NCI-H187 (cell line): ENCODE measurements at places on chromosomes 6 and 20.

DNA sequence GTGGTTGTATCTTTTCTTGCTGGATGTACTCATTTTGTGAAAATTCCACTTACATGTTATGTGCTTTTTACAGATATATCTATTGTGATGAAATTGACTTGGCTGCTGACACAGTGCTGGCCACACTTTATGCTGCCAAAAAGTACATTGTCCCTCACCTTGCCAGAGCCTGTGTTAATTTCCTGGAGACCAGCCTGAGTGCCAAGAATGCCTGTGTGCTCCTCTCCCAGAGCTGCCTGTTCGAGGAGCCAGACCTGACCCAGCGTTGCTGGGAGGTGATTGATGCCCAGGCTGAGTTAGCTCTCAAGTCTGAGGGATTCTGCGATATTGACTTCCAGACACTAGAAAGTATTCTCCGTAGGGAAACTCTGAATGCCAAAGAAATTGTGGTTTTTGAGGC lies 4.9 kb downstream of the BTBD3 start:
- no peak for DNase-seq

DNA sequence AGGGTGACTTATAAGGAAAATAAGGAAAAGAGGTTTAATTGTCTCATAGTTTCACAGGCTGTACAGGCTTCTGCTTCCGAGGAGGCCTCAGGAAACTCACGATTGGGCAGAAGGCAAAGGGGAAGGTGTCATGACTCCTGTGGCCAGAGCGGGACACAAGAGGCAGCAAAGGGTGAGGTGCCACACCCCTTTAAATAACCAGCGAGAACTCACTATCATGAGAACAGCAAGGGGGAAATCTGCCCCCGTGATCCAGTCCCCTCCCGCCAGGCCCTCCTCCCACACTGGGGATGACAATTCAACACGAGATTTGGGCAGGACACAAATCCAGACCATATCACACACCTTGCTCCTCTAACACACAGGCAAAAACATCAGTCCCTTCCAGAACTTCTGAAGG lies 254.0 kb downstream of the DLL1 start:
- DNase-seq, result no peak

GRCh38 chr20:25987073-25987927 lies 290.6 kb upstream of the ZNF337 start:
- no peak for DNase-seq

GRCh38 chr20:57768519-57768918 lies 58.7 kb upstream of the PMEPA1 start:
- DNase-seq, result no peak

DNA sequence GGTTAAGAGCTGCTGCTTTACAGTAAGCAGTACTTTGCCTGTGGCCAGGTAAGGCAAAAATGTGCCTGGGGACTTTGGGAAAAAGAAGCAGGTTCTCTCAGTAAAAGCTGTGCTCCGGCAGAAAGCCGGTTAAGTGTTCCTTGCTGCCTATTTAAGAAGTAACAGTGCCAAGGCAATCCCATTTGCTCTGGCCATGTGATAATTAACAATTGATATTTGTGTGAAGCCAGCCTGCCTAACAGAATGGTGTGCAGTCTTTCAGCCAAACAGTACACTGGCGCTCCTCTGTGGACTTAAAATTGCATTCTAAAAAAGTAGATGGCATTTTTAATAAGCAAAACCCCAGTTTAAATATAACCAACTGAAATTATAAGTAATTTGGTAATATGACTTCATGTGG lies 430.3 kb downstream of the PLCB1 start:
- DNase-seq, result no peak

DNA sequence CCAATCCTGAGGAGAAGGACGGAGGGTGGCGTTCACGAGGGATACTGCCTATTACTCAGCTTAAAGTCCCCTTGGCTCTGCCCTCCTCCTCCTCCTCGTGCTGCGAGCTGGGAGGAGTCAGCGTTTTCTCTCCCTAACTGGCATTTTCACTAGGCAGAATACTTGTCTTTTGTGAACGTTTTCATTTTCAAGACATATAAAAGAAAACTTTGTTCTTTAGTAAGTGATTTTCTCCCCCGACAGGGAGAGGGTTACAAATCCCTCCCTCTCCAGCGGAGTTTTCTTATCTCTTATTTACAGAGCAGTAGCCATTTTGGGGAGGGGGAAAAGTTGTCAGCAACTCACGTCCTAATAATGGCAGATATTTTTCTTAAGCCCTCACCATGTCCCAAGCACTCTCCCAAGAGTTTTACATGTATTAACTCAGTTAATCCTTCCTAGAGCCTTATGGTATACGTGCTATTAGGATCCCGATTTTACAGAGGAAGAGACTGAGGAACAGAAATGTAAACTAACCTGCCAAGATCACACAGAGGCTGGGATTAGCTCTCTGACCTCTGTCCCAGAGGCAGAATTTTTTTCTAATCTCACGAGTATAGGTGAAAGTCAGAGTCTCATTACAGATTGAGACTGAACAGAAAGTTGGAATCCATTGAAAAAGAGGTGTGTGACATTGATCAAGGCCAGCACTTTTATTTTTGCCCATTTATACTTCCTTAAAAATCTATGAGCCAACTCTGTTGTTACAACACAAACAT lies 30.0 kb upstream of the ZNF217 start:
- DNase-seq, result no peak

DNA sequence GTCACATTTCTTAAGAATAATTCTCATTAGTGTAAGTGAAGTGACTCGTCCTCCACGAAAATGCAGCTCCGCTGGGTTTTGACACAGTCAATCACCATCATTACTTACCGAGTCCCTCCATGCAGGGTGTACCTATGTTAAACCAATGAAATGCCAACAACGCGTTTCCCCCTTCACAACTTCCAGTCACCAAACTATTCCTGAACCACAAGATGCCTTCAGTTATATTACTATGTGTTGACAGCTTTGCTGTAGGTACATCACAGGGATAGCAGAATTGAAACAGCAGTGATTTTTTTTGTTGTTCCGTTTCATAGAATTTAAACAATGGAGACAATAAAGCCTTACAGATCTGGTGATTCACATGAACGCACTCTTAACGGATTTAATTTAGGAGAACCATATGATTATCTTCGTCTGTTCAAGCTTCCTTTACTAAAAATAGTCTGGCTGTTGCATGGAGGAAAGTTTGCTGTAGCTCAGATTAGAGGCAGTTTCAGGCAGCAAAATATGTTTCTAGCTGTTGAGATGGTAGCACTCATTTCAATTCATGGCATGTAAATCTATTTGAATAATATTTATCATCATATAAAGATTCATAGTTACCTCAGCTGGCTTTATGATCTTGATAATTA lies 652.8 kb downstream of the PRKN start:
- DNase-seq, result no peak

- no peak for DNase-seq
Observed at GRCh38 chr6:52186480-52186879, 305 bp downstream of the IL17A start.

- no peak for DNase-seq
Observed at GRCh38 chr6:125018136-125018535, 55.9 kb downstream of the RNF217 start.

GRCh38 chr20:35954907-35955251 lies 577 bp upstream of the SCAND1 start:
- no peak for DNase-seq

- no peak for DNase-seq
Observed at GRCh38 chr6:157054531-157054979, 268.8 kb downstream of the TMEM242 start.

GRCh38 chr6:131321589-131321988 lies 186.3 kb downstream of the AKAP7 start:
- no peak for DNase-seq

- DNase-seq, result no peak
Observed at GRCh38 chr6:50591135-50591534, 122.2 kb upstream of the TFAP2D start.

DNA sequence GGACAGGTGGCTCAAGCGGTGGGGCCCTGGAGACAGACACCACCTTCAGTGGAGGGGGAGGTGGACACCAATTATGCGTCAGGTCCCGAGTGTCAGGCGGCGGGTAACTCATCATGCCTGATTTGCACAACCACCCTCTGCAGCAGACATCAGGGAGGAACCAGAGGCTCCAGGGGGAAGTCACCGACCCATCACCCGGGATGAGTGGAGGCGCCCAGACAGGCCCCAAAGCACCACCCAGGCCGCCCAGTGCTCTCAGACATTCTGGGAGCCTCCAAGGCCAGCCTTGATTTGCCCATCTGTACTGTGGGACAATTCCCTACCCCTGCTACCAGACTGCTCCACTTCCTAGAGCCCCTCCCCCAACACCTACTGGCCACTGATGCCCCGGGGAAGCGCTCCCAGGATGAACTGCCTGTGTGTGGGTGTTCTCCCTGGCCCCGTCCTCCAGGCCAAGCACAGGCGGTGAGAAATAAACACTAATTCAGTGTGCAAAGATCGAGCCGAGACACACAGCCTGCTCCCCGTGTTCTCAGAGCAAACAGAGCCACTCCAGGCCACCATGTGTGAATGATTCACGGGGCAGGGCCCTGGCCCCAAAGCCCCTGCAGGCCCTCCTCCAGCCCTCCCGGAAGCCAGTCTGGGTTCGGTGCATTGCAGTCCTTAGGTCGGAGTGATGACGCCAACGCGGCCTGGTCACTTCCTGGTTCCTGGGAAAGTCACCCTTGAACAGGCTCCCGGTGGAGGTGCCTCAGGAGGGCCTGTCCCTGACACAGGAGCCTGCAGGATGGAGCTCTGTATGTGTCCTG lies 107.2 kb downstream of the ASXL1 start:
- no peak for DNase-seq

DNA sequence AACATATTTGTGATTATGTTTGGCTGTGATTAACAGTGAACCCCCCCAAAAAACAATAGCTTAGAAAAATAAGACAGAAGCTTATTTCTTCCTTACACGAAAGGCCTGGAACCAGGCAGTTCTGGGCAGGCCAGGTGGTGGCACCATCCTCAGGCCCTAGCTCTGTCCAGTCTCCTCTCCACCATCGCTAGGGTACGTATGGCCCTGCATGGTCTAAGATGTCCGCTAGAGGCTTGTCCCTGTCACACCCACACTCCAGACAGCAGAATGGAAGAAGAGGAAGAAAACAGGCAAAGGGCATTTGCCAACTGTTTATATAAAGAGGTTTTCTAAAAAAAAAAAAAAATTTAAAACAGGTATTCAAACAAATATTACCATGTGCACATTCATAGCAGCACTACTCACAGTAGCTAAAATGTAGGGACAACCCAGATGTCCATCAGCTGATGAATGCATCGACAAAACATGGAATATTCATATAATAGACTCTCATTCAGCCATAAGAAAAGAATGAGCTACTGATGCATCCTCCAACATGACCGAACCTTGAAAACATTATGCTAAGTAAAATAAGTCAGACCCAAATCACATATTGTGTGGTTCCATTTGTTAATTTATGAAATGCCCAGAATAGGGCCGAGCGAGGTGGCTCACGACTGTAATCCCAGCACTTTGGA lies 6.7 kb downstream of the TGM3 start:
- DNase-seq, result no peak

GRCh38 chr6:13351271-13351670 lies 22.9 kb upstream of the TBC1D7 start:
- DNase-seq, result no peak

DNA sequence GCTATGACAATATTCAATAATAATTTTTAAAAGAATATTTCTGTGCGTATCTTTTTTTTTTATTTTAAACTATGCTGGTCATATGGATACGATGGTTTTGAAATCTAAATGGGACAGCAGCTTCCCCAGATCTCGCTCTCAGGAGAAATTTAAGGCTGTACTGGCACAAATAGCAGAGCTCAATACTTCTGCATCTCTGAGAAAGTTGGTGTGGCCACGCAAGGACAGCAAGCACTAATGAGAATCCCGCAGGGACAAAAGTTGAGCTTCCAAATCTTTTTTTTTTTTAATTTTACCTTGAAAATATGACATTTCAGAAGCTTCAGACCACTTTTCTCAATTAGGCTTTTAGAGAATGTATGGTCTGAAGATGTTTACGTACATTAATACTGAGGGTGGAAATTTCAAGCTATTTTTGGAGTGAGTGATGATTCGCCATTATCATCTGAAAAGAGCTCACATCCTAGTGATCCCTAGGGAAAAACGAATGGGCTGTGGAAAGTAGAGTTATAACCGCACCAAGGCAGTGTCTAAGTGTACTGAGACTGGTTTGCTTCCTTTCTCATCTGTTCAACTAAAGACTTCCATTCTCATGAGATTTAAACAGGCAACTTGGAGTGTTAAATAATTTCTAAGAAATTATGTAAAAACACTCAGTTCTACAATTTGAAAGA lies 840.0 kb downstream of the C6orf118 start:
- DNase-seq, result no peak

GRCh38 chr20:32209850-32210605 lies 2.3 kb downstream of the POFUT1 start:
- DNase-seq, result no peak

DNA sequence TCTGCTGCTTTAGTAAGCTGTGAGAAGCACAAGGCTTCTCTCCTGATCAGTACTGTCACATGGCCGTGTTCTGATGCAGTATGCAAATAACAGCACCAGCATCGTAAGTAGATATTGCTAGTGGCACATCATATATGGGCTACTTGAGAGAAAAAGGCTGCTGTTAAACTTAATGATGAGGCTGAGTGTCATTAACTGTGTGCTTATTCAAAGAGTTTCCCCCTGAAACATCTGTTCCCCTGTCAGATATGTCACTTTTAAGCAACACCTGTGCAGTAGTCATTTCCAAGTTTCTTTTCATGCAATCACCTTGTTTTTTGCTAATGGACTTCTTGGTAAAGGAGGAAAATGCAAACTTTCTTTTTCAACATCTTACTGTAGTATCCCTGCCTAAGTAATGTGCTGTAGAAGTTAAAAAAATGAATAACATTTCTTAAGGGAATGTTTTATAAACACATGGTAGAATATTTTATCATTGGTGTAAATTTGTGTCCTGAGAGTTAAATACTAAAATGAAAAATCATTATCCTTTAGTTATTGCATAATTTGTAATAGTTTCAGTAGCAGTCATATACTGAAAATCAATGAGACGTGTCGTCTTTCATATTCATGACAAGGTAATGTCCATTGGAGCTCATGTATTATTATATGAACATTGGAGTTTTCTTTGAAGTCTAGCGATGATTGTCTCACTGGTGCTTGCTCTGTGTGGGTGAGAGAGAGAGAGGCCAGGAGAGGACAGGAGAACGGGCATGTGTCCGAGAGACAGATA lies 366.3 kb downstream of the CDKAL1 start:
- DNase-seq, result no peak

- no peak for DNase-seq
Observed at GRCh38 chr6:170134471-170135440, 156.1 kb downstream of the DLL1 start.

GRCh38 chr20:50609438-50609989 lies 81.8 kb downstream of the RIPOR3 start:
- DNase-seq, result no peak

GRCh38 chr20:19864130-19864529 lies 106.1 kb downstream of the RIN2 start:
- DNase-seq, result no peak

DNA sequence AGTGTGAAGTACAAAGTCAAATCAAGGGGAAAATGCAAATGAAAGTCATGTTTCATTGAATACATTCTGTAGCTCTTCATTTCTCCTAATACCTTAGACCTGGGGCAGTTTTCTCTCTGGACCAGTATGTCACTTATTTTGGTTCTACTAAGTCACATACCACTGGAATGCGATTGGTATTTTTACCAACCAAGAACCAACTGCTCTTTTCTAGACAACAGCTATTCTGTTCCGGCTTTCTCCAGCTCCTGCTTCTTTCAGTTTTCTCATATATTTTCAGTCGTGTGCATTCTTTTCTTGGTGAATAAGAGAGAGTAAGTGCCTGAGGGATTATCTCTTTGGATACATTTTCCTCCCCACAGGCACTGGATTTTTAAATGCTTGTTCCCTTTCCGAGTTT lies 39.2 kb upstream of the SPACA1 start:
- no peak for DNase-seq

GRCh38 chr20:56308036-56308435 lies 50.7 kb upstream of the FAM210B start:
- no peak for DNase-seq
